Stomach (tissue), 19 donors: ENCODE measurements at places on chromosomes 16 and 17.

DNA sequence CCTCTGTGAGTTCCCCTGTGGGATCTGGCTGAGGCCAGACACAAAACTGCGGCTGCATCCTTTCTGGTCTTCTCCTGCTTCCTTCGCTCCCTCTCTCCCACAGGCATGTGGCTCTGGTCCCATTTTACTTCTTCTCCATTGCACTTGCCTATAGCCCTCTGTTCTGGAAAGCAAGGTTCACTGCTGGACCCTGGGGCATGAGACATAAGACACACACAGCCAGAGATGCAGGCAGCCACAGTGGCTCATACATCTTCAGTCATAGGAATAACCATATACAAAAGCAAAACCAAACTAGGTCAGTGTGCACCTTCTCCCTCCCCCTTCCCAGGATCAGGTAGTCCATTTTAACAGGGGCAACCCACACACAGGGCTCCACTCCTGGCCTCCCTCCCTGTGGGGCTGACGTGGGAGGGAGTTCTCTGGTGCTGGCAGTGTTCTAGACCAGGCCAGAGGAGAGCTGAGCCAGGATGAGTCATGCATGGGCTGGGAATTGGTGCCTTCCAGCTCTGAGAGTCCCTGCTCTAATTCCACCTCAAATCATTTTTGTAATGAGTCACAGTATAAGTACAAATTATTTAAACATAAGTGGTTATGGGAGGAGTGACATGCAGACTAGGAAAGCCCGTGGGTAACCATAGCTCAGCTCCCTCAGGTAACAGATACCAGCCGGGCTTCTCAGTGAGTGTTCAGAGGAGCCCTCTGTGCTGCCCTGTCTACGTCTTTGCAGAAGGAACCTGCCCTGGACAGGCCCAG is 58.0 kb downstream of the ASIC2 start:
- peak; percentile 43 for DNase-seq

- DNase-seq: peak; percentile 82
Observed at GRCh38 chr16:4136229-4136813, 20.1 kb upstream of the ADCY9 start.

DNA sequence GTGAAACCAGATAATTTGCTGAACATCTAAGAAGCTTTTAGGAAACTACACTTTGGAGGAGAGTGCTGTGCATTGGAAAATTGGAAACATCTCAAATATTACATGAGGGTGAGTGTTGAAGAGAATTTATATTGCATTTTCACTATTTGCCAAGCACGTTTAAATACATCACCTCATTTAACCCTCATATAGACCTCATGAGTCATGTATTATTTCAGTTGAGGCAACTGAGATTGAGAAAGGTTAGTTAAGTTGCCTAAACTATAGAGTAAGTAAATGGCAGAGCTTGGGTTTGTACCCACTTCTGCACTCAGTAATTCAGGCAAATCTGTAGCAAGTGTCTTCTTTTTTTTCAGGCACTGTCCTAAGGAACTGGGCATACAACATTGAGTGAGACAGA is 3.7 kb upstream of the NLK start:
- no peak for DNase-seq

GRCh38 chr16:58628845-58629732 is 537 bp downstream of the CNOT1 start:
- DNase-seq: peak; percentile 74

- peak; percentile 69 for DNase-seq
Observed at GRCh38 chr17:77451894-77452852, 311.4 kb downstream of the SEC14L1 start.

DNA sequence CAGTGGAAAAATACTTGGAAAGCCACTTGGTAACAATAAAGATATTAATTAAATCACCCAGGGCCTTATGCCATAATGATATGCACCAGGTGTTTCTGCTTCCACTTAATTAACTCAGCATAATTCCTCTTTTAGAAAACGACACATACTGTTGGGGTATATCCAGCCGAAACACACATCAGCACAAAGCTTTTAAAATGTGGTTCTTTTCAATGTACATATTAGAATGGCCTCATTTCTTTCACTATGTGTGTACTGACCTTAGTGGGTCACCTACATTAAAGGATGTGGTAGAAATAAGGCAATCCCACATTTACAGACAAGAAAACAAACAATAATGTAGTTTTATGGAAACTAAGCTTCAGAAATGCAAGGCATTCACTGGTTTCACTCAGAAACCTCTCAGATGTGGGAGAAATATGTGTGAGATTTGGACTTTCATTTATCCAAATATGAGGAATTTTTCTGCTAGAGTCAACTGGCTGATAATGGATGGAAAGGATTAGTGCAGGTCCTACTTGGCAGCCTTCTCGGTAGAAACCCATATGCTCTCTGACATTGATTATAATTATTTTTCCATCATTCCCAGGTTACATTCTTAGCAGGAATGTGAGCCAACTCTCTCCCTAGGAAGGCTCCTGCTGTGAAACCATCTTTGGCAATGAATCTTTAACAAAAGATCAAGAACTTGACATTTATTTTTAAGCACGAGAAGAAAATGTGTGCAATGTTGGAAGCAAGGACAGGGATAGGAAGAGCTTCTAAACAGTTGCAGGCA is 66.7 kb upstream of the DHX40 start:
- DNase-seq: no peak

DNA sequence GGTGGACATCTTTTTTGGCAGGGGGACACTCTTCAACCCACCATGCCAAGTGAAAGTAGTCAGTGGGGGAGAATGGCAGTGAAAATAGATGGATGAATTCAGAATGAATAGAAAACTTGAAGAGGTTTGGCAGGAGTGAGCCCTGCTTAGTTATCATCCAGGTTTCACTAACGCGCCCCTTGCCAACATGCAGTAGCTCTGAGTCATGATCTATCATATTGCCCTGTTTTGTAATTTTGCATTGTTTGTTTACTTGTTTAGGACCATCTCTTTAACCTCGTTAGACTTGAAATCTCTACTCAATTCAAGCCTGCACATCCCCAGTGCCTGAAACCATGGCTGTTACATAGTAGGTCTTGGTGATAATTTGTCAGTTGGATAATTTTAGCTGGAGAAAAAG is 116.7 kb downstream of the RBFOX1 start:
- no peak for DNase-seq

GRCh38 chr17:45747911-45748310 is 36.2 kb upstream of the CRHR1 start:
- DNase-seq: peak; percentile 71

GRCh38 chr17:33322063-33322462 is 29.0 kb upstream of the ASIC2 start:
- no peak for DNase-seq

DNA sequence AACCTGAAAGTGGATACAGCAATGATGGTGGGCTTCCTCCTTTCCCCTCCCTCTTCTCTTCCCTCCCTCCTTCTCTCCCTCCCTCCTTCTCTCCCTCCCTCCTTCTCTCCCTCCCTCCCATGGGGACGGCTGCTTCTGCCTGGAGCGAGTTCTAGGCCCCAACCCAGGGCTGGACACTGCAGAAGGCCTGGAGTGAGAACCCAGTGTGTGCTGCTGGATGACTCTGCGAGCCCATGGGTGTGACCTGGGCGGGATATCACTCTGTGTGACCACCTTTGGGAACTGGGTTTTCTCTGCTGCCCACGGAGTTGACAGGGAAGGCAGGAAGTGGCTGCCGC is 242.6 kb upstream of the GSE1 start:
- DNase-seq: no peak

GRCh38 chr17:64005734-64006167 is 7.6 kb downstream of the PRR29 start:
- peak; percentile 64 for DNase-seq

DNA sequence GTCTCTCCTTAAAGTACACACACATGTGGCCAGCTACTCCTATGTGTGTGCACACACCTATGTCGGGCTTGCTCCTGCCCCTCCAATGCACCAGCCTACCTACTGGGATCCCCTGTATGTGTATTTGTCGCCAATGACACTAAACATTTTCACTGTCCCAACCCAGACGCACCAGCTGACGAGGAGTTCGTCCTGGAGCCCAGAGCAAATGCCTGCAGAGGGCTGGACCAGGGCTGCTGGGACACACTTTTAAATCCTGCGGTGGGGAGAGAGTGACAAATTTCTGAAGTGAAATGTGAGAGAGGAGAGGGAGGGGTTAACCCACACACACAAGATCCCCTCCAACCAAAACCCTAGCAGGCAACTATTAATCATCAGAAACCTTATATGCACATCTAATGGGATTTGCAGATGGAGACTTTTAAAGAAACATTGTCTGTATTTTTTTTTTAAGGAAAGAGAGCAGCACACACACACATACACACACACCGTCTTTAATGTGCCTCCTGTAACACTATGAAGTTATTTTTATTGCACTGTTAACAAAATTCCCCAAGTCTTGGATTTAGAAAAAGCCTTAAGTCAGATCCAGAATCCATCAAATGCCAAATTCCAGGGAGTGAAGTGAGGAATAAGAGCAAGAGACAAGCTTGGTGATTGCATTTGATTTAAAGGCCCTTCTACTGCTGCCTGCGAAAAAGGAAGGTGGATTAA is at the start of gene MEOX1:
Gene MEOX1, minus strand, starts transcription at position 224 of the 714 bp plus-strand sequence. CDS start 388 bp downstream, outside the sequence.
- DNase-seq: no peak

DNA sequence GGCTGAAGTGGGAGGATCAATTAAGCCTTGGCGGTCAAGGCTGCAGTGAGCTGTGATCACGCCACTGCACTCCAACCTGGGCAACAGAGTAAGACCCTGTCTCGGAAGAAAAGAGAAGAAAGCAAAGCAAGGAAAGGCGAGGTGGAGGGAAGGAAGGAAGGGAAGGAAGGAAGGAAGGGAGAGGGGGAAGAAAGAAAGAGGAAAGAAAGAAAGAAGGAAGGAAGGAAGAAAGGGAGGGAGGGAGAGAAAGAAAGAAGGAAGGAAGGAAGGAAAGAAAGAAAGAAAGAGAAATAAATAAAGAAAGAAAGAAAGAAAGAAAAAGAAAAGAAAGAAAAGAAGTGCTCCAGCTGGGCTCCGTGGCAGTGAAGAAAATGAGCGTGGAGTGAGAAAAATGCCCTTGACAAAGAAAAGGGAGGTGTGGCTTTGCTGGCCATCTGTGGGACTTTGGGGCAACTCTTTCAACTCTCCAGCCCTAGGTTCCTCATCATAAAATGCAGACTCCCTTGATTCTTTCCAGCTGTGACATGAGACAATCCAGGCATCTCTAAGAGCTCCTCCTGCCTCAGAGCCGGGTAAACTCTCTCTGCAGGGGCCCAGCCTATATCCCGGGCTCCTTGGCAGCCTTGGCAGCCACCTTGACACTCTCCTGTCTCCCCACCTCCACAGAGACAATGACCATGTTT is 2.4 kb downstream of the GSDMA start:
- no peak for DNase-seq

- peak; percentile 55 for DNase-seq
Observed at GRCh38 chr17:2212400-2212981, 91.1 kb downstream of the SMG6 start.

DNA sequence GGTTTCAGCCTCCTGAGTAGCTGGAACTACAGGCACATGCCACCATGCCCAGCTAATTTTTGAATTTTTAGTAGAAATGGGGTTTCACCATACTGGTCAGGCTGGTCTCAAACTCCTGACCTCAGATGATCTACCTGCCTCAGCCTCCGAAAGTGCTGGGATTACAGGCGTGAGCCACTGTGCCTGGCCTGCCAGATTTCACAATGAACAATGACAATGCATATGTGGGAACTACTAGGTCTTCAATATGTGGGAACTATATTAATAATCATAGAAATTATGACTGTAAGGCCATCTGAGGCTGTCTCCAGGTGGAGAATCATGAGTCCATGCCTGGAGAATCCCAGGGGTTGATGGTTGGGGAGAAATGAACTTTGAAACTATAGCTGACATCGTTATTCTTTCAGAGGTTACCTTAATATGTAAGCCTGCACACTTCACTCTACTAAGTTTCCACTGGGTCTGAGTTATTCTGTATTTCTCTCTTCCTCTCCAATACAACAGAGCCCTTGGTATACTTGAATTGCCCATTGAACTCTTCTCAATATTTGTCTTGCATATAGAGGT is 7.2 kb upstream of the DRC7 start:
- DNase-seq: no peak

DNA sequence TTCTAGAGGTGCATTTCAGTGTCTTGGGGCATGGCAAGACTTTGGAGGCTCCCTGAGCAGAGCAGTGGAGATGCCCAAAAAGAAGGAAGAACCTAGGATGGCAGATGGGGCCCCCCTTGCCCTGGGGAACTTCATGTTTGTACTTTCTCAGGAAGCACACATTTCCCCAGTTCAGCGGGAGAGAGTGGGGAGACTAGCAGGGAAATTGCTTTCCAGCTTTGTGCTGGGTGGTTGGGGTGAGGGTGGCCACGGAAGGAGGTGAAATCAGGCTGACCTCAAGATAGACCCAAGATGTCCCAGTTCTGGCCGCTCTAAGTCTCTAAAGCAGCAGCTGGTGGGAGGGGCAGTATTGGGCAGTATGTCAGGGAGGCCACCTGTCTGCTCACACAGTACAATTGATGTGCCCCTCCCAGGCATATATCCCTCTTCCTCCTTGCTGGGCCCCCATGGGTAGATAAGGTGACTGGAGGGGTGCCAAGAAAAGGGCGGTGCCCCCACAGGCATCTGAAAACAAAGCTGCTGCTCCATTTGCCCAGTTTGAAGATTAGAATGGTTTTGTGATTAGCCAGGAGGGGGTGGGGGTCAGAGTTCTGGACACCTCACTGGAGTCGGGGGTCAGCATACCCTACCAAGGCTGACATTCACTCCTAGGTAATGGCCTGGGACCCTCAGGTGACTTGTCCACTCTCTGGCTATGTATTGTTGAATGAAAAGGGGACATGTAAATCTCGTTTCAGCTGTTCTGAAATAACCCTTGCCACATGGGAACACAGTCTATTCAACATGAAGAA is 17.1 kb upstream of the NAGLU start:
- peak; percentile 93 for DNase-seq

DNA sequence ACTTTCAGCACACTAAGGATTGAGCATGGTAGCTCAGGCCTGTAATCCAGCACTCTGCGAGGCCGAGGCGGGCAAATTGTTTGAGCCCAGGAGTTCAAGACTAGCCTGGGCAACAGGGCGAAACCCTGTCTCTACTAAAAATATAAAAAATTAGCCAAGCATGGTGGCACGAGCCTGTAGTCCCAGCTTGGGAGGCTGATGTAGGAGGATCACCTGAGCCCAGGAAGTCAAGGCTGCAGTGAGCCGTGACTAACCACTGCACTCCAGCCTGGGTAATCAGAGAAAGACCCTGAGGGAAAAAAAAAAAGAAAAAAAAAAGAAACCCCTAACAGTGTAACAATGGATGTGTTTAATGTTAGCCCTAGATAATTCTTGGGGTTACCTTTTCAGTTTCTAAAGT is 24.0 kb downstream of the PARN start:
- no peak for DNase-seq

DNA sequence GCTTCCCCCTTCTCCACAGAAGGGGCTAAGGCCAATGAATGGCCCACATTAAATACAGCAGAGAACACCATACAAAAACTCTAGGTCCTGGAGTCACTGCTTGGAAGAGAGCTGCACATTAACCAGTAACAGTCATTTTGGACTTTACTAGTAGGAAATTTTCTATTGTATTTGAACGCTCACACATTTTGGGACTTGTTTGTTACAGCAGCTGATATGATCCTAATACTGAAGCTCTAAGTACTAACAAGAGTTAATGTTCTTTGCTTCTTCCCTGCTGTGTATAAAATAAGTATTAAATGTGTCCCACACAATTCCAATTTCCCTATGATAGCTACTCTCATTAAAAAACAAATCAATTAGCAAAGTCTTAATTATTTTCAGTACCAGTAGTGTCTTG is 148.3 kb upstream of the IRX3 start:
- no peak for DNase-seq

- DNase-seq: peak; percentile 46
Observed at GRCh38 chr16:53744449-53744848, 40.5 kb downstream of the FTO start.

- DNase-seq: no peak
Observed at GRCh38 chr16:51968749-51969148, 578.2 kb downstream of the TOX3 start.
